Right lung (tissue), 10 donors: ENCODE measurements at places on chromosomes 7 and 10. TPM values are rescaled to one million over a fixed set of nuclear protein-coding genes. Genes with fewer than 3 reads are reported as not detected.

Gene GIMAP6
- 28.0 TPM for polyA plus RNA-seq

Gene ASZ1
- polyA plus RNA-seq: 0.80 TPM

Gene PON1
- 0.62 TPM for polyA plus RNA-seq

Gene IMMP2L
- 28.0 TPM for polyA plus RNA-seq

Gene SPDYE16
- 2.6 TPM for polyA plus RNA-seq

Gene FGFR2
- polyA plus RNA-seq: 241 TPM

Gene HABP2
- 0.49 TPM for polyA plus RNA-seq

Gene HOXA9
- polyA plus RNA-seq: 0.85 TPM

Gene TSPAN33
- polyA plus RNA-seq: 4.1 TPM

Gene FBXO24
- polyA plus RNA-seq: 4.8 TPM

Gene FAM171A1
- polyA plus RNA-seq: 60.4 TPM

Gene PRRT4
- polyA plus RNA-seq: 2.9 TPM

Gene WDFY4
- polyA plus RNA-seq: 4.5 TPM

Gene CYP17A1
- 0.44 TPM for polyA plus RNA-seq

Gene TUBB8
- 0.76 TPM for polyA plus RNA-seq

Gene C10orf88
- polyA plus RNA-seq: 25.4 TPM

Gene OR2A42
- polyA plus RNA-seq: 2.4 TPM

Gene TFEC
- 1.7 TPM for polyA plus RNA-seq

Gene SPDYE9
- polyA plus RNA-seq: 0.98 TPM

Gene CD36
- polyA plus RNA-seq: 402 TPM

Gene SEMA3D
- 56.4 TPM for polyA plus RNA-seq

Gene TMEM139
- polyA plus RNA-seq: 8.4 TPM

Gene DIP2C
- 17.9 TPM for polyA plus RNA-seq

Gene PPP1R17
- not detected for polyA plus RNA-seq

Gene PNLIPRP3
- not detected for polyA plus RNA-seq

Gene LYZL2
- not detected for polyA plus RNA-seq

Gene TFPI2
- polyA plus RNA-seq: 7.5 TPM

Gene CYP3A4
- polyA plus RNA-seq: 0.16 TPM

Gene TBXAS1
- 9.8 TPM for polyA plus RNA-seq

Gene UCMA
- 0.41 TPM for polyA plus RNA-seq
